ENCODE measurements at places on chromosomes 16 and 17.

DNA sequence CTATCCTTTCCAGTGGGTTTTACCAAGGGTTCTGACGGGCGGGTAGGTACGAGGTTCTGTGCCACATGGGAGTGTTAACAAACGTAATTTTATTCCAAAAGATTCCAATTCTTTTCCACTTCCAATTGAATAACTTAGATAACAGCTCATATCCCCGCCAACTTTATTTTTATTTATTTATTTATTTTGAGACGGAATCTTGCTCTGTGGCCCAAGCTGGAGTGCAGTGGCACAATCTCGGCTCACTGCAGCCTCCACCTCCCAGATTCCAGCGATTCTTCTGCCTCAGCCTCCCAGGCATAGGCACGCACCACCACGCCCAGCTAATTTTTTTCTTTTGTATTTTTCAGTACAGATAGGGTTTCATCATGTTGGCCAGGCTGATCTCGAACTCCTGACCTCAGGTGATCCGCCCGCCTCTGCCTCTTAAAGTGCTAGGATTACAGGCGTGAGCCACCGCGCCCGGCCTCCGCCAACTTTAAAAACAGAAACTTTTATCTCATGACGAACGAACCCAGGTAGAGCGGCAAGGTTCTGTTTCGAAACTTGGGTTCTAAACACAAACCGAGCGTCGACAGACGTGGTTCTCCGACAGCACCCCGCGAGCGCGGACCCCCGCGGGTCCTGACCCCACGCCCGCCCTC lies 613 bp downstream of the ECI1 start:
- DNase-seq = peak; percentile 38

DNA sequence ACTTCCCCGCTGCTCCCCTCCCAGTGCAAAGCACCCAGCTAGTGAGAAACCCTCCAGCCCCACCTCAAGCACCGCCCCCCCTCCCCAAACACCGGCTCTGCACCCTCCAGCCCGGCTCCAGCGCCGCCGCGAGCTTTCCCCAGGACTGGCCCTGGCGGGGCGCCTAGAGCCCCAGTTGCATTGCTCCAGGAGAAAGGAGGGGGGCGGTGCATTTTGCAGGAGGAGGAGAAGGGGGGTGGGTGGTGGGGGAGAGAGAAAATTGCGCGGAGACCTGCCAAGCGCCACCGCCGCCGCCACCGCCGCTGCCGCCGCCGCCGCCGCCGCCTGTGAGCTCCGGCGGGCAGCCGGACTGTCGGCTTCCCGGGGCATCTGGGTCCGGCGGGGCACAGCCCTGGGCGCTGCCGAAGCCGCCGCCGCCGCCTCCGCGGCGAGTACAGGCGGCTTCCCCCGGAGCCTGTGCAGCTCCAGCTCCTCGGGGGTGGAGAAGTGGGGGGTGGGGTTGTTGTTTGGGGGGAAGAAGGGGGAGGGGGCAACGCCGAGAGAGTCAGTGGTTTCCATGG lies 333 bp upstream of the NOG start:
- peak; percentile 59 for DNase-seq

GRCh38 chr17:55710829-55711496 lies 11.7 kb downstream of the TMEM100 start:
- DNase-seq = no peak

- peak; percentile 35 for DNase-seq
Observed at GRCh38 chr17:69909389-69909788, 165.6 kb upstream of the KCNJ16 start.

DNA sequence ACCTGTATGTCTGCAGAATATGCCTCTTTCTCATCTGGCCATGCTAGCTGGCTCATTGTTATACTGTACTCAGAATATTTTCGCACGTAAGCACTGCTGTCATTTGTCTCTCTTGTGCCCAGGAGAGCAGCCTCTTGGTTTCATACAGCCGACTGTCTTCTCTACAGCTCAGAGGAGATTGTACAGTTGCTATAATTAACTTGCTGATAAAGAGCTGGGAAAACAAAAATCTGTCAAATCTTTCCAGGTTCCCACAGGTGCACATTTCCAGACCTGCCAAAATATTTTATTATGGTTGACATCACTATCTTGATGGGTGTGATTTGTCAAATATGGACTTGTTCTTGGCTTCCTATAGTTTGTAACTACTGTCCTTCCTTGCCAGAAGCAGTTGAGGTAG lies 122.7 kb downstream of the FTO start:
- DNase-seq = no peak

DNA sequence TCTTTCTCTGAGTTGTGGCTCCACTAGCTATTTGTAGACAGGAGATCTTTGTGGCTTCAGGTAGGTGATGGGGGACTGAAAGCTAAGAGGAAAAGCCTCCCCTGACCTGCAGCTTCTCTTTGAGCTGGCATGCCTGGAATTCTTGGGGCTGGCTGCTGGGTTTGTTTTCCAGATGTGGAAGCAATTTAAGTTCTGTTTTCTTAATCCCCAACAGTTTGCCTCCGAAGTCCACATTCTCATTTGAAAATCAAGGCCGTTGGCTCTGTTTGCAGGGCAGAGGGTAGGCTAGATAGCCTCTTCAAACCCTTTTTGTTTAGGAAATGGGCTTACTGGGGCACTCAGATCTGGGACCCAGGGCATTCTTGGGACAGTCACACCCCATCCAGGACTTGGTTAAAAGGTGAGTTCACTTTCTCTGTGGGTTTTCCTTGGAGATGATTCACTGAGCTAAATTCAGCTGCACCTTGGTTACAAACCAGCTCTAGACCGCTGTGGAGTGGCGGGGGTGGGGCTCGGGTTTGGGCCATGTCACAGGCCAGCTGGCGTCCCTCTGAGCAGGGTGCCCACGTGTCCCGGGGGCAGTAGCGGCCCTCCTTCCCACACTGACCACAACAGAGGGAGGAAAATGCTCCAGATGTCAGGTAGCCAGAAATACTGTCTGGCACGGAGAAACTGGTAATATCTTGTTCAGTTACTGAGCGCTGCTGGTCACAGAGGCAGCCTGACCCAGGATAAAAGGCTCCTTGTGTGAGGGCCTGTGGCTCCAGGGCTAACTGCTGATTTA lies 108.5 kb downstream of the RAB11FIP4 start:
- DNase-seq = peak; percentile 39

DNA sequence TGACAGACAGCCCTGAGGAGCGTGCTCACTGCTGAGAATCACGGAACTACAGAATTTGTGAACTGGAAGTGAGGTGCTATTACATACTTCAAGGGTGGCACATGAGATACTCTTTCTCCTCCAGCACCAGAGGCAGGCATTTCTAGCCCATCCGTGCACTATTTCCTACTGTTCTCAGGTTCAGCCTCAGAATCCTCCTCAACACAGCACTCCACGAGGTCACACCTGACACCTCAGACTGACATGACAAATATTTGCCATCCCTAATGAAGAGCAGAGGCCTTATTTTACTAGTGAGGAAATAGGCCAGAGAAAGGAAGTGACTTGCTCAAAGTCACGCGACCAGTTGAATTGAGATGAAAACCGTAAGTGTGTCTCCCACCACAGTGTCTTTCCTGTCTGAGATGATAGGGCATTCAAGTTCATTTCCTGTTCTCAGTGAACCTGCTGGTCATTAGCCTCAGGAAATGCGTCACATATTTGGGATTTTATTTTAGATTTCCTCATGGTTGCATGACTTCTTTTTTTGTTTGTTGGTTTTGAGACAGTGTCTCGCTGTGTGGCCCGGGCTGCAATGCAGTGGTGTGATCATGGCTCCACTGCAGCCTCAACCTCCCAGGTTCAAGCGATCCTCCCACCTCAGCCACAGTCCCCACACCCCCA lies 23.6 kb downstream of the SEZ6 start:
- no peak for DNase-seq

GRCh38 chr16:60729051-60729450 lies 1307.2 kb downstream of the CDH8 start:
- peak; percentile 49 for DNase-seq

GRCh38 chr17:60080545-60080944 lies 1.8 kb upstream of the HEATR6 start:
- no peak for DNase-seq

Data from AG10803 (cell line).